ENCODE measurements at places on chromosomes 3 and 15.

DNA sequence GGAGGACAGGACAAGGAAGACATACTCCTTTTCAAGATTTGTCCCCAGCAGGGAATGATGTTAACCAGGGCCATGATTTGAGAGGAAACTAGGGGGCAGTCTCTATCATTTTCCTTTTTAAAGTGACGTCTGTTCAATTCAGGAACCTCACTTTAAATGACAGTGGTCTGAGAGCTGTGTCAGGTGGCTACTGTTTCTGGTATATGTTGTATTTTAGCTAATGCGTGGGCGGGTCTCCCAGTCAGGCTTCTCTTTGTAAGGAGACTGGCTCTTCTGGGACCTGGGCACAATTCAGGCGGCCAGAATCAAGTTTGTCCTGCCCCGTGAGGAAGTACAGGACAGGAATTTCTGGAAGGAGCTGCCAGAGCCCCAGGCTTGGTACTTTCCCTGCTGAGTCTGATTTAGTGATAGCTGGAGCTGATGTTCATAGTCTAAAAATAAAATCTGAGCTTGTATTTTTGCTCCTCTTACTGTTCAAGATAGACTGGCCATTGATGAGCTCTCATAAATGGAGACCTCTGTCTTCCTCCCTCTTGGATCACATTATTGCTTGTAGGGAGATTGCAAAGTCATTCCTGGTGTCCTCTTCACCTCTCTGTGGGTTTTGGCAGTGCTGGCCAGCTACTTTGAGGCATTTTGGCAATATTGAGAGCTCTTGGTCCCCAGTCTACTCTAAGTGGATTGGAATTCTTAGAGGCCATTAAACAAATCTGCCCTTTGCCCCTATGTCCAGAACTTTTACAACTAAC is 25.6 kb downstream of the SQOR start:
- no peak for DNase-seq

DNA sequence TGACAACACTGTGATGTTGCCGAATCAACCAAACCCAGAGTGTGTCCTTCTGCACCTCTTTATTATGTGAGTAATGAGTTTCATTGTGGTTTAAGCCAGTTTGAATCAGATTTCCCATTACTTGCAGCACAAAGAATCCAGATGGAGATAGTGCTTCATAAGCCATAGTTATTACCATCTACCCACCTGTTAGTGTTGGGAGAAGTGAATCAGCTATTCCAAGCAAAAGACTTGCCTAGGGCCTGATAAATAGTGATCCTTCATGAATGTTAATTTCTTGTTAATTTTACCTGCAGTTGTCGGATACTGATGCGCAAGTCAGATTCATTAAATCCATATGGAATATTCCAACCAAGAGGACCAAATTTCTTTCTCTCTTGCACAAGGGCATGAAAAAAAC is 21.7 kb upstream of the ASB14 start:
- no peak for DNase-seq

DNA sequence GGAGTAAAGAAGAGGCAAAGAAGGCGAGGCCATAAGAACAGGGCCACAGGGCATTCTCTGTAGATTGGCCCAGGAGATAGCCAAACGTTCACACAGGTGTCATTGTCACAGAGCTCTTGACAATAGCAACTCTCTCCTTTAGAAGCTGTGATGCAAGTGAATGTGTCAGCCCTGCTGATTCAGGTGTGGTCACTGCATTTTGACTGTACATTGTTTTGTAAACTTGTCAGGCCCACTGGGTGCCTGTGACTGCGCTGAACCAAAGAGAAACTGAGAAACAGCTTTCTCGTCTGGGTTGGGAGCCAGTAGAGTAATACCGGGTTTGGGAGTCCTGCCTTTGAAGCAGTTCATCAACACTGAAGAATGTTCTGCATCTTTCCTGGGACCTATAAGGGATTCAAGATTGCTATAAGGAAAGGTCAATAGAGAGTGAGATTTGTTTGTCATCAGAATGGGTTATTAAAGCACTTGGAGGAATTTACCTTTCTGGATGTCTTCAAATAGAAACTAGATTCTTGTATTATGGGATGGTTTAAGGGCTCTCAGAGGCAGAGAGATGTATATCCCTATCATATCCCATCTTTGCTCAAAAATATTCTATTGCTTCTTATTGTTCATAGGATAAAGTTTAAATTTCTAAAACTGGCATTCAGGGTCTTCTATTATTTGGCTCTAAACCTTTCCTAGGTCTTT is 45.4 kb downstream of the TMEM45A start:
- no peak for DNase-seq

GRCh38 chr15:101522621-101523559 is 33.4 kb upstream of the PCSK6 start:
- no peak for DNase-seq

- DNase-seq: no peak
These were observed 206.6 kb downstream of the TLE3 start for GRCh38 chr15:69891070-69891536.

- no peak for DNase-seq
These were observed 165.4 kb upstream of the AGTR1 start for GRCh38 chr3:148532326-148532725.

DNA sequence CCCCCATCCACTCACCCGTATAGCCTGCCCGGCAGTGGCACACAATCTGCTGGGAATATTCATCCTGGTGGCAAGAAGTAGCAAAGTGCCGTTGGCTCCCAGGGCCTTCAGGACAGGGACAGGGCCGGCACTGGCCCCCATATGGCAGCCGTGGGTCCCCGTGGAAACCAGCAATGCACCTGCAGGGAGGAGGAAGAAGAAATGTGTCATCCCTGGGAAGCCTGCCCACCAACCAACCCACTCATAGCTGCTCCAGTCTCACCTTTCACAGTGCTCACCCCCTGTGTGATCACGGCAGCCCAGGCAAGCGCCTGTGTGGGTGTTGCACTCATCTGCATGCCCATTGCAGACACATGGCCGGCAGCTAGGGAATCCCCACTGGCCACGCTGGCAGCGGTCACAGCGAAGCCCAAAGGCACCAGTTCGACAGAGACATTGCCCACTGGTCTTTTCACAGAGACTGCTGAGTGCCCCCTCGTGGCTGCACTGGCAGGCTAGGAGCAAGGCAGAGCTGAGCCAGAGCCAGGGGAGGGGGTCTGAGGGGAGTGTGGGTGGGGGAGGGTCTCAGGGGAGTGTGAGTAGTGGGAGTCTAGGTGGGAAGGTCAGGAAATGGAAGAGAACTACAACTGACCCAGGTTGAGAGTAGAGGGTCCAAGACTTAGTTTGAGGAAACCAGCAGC is 4.5 kb upstream of the USP19 start:
- DNase-seq: no peak

DNA sequence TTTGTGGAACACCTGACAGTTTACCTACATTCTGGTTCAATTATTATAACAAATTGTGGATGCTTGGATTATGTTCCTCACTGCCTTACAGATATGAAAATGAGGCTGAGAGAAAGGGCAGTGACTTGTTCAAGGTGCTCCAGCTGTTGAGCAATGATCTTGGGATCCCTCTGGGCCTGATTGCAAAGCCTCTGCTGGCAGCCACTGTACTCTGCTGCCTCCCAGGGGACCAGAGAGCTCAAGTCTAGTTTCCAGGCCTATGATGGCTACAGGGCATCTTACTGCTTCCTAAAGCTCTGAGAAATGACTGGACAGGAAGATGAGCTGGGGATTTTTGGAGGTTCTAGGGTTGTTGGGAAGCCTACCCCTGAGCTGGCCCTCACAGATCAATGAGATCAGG is 2.3 kb upstream of the SHC4 start:
- no peak for DNase-seq

- no peak for DNase-seq
These were observed 45.6 kb downstream of the NMD3 start for GRCh38 chr3:161266731-161267150.

GRCh38 chr3:124928333-124929202 is 6.0 kb downstream of the MUC13 start:
- DNase-seq: peak; percentile 51

- no peak for DNase-seq
These were observed 401.3 kb upstream of the WNT5A start for GRCh38 chr3:55888282-55888885.

GRCh38 chr15:69074001-69074842 is 59.7 kb downstream of the NOX5 start:
- DNase-seq: no peak

- DNase-seq: no peak
These were observed 21.8 kb downstream of the P2RY12 start for GRCh38 chr3:151362751-151363174.

GRCh38 chr3:139906418-139906817 is 28.6 kb upstream of the CLSTN2 start:
- no peak for DNase-seq

DNA sequence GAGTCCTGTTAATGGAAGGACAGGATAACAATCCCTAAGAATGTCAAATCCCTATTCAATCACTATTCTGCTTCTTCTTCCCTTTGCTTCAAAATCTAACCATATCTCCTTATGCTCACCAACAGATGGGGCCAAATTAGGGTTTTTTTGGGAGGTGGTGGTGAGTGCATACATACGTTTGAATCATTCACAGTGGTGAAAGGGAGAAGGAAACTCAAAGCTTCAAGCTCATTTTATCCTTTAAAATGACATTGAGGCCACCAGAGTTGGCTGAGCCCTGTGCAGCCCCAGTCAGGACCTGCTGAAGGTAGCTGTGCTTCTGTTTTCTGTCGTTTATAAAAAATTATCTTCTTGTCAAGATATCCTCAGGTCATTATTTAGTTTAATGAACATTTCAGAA is 607.5 kb upstream of the AGTR1 start:
- DNase-seq: no peak

DNA sequence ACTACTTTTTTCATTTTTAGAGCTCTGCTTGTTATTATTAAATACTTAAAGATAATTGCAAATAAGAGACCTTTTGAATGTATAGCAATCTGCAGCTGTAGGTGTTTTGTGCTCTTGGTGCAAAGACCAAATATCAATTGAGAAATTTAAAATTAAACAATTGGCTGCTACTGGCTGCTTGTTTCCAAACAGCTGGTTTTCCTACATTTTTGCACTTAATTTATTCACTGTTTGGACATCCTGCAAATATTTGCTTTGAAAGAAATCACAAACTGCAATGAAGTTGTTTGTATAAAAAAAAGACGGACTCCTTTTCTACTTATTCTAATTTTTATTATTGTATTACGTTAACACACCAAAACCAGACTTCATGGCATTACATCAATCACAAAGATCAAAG is 35.6 kb downstream of the MED12L start:
- no peak for DNase-seq

GRCh38 chr15:52994290-52994689 is 204.2 kb upstream of the ONECUT1 start:
- no peak for DNase-seq

DNA sequence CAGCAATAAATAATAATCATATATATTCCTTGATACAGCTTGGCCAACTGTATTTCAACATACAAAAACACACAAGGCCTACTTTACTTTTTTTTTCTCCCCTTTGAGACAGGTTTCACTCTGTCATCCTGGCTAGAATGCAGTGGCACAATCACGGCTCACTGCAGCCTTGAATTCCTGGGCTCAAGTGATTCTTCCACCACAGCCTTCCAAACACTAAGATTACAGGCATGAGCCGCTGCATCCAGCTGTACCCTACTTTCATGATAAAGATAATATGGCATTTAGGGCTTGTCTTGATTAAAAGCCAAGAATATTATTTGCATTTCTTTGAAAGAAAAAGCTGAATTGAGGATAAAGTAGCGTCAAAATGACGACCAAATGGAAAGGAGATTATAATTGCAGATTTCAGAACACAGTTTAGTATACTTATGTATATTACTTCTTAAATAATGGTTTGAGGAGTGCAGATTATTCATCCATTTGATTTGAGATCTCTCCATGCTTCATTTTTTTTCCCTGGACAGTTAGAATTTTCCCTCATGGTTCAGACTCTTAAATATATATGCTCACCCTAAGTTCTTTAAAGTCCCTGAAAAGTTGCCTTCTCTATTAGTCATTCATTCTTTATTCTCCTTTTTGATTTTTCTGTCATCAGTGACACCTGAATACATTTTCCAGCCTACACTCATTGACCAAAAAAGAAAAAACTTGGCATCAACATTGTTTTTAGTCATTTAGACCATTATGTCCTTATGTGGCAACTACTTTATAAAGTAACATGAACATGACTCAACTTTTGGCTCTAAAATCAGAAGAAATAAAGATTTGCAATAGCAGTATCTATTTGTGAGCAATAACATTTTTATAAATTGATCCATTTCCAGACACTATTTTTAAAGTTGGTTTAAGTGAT is 48.5 kb upstream of the MLF1 start:
- no peak for DNase-seq

- no peak for DNase-seq
These were observed 13.3 kb downstream of the CORO2B start for GRCh38 chr15:68592054-68592453.

- no peak for DNase-seq
These were observed at the start of gene MRAS for GRCh38 chr3:138347960-138348753. Gene MRAS (plus strand): TSS chr3:138348579. CDS start chr3:138372884, 24,305 bp downstream.

DNA sequence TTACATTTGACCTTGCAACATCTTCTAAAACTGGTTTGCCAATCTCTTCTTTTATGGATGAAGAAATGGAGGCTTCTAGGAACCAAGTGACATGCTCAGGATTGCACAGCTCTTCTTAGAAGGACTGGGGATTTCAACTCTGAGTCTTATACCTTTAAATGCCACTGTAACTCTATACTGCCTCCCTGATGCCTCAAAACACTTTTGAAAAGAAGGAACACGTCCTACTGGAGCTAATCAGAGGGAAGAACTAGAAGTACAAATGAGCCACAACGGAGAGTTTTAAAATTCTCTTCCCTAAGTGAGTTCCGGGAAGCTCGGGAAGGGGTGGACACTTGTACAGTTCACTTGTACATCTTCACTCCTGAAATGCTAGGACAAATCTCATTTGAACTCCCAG is 949 bp upstream of the MITF start:
- DNase-seq: no peak

- no peak for DNase-seq
These were observed 4.3 kb upstream of the NR2C2 start for GRCh38 chr3:14943042-14943441.

DNA sequence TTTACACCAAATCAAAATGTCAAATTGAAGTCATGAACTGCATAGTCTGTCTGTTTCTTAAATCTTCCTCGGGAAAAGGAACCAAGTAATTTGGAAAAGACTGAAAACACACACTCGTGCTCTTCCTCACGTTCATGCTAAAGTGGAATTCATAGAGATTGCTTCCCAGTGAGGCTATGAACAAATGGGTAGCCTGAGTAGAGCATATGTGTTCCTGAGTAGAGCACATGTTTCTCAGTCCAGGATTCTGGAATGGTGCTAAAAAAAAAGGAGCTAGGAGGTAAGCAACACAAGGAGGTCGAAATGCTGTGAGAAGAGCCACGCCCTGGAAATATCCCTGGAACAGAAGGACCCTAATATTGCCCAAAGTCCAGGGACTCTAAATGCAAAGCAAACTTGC is 494.2 kb upstream of the THBS1 start:
- no peak for DNase-seq

DNA sequence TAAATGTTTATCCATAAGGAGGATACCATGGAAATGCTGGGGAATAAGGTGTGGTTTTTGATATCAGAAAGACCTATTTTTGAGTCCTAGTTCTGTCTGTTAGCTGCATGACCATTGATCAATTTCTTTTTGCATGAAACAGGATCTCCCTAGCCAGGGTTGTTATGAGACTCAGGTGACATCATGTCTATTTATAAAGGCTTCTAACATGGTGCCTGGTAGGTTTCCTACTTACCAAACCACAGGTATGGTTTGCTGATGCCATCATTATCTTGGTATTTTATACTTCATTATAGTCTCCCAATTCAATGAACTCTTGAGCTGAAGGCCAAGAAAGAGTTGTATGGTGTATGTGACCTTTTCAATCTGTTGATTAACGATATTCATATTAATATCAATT is 144.0 kb downstream of the CLSTN2 start:
- DNase-seq: no peak

GRCh38 chr3:147872568-147872967 is 463.4 kb downstream of the ZIC1 start:
- no peak for DNase-seq

Data from stimulated activated CD4-positive, alpha-beta T cell treated with anti-CD3 and anti-CD28 coated beads, Interleukin-12 subunit alpha, Interleukin-12 subunit beta, amount 100 ng/mL, for 24 hours (primary cell).